Fibroblast of skin of left quadriceps (primary cell): ENCODE measurements at places on chromosomes 6 and 20.
A peak's percentile ranks its signal among the peaks of the same experiment; 100 is the strongest.

DNA sequence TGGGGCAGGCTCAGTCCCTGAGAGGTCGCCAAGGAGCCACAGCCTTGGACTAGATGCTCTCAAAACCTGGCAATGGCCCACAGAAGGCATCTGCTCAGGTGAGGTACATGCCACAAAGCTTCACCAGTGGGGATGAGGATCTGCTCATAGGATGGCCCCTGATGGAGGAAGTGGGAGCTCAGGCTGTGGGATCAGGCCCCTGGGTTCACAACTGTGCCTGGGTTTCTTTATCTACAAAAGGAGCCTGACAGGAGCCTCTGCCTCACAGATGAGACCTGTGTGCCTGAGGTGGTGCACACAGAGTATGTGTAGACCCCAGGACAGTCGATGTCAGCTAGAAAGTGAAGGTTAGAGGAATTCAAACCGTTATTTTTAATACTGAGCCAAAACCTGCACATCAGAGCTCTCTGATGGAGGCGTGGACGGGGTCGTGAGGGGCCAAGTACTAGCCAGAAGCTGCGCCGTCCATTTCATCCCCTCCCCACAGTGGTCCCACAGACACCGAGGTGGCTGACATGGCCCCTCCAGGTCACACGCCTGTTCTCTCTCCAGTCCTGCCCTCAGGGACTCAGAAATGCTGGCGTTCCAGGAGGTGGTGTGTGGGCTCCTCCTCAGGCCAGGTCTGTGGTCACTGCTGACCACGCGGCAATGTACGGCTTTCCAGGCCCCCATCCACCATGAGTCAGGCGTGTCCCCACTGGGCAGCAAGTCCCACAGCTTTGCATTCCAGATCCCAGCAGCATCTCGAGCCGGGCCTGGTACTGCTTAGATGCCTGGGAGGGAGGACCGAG lies 33.3 kb downstream of the NTSR1 start:
- no peak for DNase-seq

DNA sequence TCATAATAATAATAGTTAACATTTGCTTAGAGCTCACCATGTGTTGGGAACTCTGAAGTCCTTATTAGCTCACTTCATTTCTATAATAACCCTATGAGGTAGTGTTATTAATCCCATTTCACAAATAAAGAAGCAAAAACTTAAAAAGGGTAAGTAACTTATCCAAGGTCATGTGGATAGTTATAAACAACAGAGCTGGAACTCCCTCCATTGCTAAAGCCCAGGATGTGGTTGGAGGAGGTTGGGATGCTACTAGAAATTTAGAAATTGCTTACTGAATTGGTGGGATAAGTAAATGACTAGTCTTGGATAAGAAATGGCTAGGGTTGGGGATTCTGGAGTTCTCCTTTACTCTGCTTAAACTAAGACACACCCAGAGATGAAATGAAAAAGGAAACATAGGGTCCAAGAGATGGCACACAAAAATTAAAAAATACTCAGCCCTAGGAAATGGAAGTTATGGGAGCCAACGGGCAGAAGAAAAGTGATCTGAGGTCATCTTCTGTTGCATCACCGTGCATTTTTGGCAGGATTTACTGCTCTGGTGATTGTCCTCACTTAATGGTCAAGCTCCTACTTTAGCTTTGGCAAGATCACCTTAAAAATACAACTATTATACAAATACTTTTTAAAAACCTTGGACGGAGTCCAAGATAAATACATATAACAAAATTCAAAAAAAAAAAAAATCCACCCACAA lies 7.7 kb upstream of the CLIC5 start:
- no peak for DNase-seq

GRCh38 chr6:6377621-6378020 lies 57.2 kb upstream of the F13A1 start:
- no peak for DNase-seq

DNA sequence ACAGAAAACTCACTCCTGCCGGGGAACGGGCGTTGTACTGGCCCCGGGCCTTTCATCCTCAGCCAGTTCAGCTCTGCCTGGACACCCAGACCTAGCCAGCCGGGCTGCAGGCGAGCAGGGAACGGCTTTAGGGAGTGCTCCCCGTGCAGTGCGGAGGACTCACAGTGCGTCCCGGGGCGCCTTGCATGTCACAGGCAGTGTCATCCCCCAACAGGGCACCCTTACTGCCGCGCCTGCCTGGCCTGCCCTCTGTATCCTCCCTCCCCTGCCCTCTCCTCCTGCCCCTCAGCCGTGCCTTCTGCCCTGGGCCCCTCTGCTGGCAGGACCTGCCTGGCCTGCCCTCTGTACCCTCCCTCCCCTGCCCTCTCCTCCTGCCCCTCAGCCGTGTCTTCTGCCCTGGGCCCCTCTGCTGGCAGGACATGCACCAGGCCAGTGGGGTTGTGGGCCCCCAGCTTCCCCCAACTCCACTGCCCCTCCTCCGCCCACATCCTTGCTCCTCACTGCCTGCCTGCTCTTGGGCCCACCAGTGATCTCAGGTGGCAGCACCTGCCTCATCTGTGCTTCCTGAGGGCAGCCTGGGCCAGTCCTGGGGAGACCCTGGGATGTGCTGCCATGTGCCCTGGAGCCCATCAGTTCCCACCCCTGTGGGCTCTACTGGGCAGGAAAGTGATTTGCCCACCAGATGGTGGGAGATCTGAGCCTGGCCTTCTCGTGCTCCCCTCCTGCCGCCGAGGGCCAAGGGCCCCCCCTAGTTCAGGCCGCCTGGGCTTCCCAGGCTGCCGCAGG lies 43.0 kb downstream of the PYGB start:
- no peak for DNase-seq

GRCh38 chr6:73074175-73074574 lies 151.1 kb downstream of the KHDC1L start:
- DNase-seq, result peak; percentile 54

DNA sequence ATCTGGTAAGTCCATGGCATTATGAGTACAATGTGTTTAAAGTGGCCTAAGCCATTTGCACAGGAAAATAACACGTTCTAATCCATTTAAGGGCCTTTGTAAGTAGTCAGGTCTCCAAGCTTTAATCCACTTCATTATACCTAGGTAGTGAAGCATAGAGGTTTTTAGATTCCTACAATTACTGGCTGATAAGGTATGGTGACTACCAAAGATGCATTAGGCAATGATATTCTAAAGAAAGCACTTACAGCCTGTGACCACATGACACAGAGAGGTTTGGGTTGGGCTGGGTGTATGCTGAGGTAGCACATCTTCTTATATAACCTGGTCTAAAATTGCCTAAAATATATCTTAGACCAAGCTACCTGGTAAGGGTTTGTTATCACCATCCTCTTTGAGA lies 504.4 kb downstream of the TFAP2B start:
- DNase-seq, result no peak

DNA sequence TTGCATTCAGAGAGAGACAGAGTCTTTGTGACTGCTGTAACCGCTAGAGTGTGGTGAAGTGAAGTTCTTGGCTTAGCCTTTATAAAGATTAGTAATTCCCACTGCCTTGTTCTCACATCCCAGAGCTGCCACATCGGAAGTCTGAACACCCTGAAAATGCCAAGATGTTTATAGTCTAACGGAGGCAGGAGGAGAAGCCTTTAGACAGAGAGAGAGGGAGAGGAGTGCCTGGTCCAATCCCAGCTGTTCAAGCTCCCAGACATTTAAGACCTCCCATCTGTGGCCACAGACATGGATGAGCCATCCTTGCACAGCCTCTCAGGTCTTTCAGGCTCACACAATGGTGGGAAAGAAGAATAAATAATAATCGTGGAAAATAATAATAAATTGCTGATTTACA lies 1422.8 kb upstream of the EYS start:
- DNase-seq, result no peak

GRCh38 chr6:52534966-52535390 lies 41.9 kb downstream of the TRAM2 start:
- DNase-seq, result no peak

DNA sequence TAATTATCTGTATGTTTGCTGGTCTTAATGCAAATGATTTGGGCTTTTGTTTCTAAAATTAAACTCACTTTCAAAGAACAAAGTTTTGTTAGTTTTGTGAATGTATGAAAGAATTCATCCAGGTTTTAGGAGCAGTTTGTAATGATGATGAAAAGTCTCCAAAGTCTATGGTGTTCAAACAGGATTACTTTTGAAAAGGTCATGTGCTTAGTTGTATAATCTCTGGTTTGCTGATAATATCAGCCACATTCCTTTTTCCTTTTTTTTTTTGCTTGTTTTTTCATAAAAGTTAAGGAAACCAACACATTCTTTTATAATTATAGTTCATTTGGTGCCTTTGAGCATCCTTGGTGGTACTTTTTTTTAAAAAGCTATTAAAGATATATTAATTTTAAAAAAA lies 88.9 kb downstream of the RTN4IP1 start:
- DNase-seq, result no peak

DNA sequence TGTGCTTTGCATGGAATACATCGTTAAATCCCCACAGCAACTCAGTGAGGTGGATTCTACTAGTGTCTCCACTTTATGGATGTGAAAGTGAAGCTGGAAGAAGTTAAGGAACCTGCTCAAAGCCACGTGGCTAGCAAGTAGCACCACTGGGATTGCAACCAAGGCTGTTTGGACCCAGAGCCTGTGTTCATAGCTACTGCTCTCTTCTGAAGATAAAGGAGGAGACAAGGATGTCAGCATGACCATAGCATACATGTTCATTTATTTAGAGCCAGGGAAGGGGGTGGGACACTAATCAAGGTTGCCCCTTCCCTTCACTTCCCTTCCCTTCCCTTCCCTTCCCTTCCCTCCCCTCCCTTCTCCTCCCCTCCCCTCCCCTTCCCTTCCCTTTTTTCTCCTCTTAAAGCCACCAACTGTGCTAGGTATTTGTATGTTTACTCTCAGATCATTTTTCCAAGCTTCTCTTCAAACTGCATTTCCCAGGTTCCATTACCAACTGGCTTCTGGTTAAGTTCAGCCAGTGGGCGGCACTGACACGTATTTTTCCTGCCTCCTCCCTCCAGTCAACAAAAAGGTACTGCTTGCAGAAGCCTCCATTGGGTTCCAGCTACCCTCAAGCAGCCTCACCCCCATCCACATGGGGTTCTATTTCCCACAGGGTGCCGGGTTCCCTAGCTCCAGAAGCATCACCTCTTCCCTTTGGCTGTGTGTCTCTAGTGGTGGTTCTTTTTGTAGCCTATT lies 134.9 kb downstream of the BCAS1 start:
- no peak for DNase-seq
